Fibroblast of the conjunctiva (primary cell): ENCODE measurements at places on chromosomes 7 and 10.

GRCh38 chr10:25076506-25077177, 60.2 kb downstream of the THNSL1 start:
- DNase-seq = no peak

GRCh38 chr7:36601601-36602000, 122.7 kb downstream of the AOAH start:
- DNase-seq = no peak

- DNase-seq = no peak
Observed at GRCh38 chr7:52786174-52786573, 249.3 kb upstream of the POM121L12 start.

DNA sequence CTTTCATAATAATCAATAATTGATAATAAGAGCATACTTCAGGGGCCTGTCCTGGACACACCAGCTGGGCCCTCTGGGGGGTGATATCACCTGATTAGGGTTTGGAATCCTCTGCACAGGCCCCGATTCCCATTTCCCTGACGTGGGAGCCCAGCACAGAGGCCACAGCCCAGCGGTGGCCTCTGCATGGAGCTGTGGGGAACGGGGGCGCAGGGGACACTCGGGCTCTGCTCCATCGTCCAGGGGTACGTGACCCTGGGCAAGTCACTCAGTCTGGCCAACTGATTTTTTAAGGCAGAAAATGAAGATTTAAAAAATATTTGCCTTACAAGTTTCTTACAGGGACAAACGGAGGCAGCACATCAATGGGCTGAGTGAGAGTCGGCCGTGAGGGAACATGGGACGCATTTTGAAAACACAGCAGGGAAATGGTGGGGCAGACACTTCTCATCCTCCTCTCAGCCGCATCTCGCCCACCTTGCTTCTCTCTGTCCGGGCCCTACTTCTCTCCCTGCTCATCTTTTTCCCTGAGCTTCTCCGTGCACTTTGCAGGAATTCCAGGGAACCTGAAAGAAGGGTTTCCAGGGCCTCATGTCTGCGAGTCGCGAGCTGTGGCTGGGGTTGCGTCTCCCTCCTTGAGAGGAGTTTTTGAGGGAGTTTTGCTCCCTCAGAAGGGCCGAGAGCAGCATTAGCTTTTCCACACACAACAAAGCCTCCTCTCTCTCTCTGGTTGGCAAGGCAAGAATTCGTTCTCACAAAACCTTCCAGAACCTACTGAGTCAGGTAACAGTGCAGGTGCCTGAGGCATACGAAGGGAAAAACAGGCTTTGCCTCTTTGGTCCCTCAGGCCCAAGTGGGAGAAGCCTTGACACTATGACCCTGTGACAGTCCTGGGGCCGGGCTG, 312.0 kb downstream of the WDR37 start:
- DNase-seq = no peak

DNA sequence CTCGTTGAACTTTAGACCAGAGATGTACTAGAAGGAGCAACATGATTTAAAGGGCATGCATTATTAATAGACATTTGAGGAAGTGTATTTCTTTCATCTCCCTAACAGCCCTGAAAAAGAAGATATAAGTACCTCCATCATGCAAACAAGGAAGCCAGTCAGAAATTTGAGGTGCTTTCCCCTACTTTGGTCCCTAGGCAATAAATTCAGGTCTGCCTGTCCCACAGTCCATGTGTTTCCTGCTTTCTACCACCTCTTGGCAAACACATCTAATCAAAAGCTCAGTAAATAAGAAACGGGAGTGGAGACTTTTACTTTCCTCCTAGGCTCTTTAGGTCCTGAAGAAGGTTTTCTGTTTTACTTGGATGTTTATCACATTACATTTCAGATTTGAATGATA, 5.2 kb upstream of the SEMA3C start:
- DNase-seq = no peak

DNA sequence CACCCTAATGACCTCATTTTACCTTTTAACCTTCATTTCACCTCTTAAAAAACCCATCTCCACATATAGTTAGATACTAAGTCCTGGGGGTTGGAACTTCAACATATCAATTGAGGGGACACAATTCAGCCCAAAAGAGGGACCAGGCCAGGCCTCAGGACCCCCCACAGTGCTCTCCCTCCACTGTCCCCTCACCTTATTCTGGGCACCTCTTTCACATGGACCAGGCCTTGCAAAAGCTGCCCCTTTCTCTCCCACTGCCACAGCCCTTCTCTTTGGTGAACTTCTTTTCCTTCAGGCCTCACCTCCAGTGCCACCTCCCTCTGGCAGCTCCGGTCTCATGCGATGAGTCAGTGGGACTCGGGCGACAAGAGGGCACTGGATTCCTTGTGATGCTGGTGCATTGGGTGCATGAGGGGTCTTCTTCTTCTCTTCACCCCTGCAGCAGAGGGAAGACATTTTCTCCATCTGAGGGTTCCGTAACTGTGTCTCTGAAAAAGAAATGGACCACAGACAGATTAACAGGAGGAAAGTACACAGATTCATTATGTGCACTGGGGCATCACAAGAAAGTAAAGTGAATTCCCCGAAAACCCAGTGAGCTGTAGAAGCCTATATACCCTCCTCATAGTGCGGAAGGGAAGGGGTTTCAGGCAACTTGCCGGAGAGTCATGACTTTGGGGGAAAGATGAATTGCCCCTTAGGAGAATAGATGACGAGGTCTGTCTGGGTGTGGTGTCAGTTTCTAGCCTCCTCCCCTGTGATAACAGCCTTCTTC, 288.7 kb upstream of the IGFBP3 start:
- no peak for DNase-seq

DNA sequence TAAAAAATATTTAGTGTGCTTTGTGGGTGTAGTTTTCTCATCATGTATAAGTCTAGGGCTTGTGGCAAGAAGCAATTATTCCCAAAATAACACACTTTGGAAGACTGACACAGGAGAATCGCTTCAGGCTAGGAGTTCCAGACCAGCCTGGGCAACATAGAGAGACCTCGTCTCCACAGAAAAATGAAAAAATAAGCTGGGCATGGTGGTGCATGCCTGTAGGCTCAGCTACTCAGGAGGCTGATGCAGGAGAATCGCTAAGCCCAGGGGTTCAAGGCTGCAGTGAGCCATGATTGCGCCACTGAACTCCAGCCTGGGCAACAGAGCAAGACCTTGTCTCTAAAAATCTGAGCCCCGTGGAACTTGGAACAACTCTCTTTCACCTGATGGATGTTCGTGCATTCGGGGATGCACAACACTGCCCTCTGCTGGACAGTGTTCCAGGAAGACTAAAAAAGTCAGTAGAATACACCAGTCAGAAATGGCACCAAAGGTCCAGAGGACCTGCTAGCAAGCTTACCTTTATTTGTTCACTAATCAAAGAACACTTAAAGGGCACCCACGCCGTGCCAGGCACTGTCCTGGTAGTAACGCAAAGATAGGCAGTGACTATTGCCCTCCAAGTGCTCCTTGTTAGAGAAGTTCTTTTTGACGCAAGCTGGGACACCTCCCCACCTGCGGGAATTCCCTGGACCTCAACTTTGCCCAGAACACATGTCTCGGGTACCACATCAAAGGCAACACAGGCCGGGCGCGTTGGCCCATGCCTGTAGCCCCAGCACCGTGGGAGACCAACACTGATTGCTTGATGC, 81.9 kb upstream of the CALN1 start:
- peak; percentile 9 for DNase-seq
